Eye (tissue), 1 donor: ENCODE measurements at places on chromosomes 7 and 10.

DNA sequence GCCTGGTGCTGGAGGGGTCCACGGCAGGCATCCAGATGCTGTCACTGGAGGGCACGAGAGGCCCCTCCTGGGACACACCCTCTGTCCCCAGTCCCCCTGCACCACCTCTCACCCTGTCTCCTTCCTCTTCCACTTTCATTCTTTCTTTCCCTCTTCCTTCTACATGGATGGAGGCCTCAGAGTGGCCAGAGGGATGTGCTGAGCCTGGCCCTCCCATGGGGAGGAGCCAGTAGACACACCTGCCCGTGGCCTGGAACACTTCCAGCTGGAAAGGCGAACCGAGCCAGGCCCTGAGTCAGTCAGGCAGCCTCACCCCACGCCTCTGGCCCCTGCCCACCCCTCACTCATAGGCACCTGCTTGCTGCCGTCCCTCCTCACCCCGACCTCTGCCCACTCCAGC is 55.9 kb upstream of the MXI1 start:
- DNase-seq, result peak; percentile 81

DNA sequence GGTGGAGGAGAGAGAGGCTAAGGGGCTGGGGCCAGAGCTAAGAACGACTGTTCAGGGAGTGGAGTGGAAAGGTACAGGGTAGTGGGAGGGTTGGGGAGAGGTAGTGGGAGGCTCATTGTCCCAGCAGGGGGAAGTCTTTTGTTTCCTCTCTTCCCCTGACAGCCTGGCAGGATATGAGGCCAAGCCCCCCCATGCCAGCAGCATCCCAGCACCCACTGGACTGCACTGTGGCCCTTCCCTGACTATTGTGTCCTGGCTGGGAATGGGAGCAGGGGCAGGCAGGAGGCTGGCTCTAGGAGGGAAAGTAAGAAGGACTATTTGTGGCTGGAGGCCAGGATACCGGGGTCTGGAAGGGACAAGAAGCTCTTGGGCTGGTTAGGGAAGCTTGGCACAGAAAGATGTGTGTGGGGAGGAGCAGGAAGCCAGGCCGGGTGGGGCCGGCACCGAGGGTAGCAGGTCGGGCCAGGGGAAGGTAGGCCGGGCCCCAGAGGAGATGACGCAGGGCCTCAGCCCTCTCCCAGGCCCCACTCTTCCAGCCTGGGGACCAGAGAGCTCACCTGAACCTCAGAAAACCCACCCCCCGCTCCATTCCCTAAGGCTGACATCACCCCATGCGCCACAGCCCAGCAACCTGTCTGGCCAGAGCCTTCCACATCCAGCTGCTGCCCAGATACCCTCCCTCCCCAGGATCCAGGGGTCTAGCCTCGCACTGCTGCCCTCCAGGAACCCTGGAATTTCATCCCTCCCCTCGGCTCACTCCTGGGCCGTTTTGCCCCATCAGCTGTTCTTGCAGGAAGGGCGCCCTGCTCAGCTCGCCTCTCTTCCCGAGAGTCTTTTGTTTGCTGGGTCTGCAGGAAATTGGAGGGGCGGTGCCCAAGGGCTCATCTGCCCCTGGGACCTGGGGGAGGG is 8.8 kb upstream of the EPHB4 start:
- DNase-seq, result peak; percentile 71

DNA sequence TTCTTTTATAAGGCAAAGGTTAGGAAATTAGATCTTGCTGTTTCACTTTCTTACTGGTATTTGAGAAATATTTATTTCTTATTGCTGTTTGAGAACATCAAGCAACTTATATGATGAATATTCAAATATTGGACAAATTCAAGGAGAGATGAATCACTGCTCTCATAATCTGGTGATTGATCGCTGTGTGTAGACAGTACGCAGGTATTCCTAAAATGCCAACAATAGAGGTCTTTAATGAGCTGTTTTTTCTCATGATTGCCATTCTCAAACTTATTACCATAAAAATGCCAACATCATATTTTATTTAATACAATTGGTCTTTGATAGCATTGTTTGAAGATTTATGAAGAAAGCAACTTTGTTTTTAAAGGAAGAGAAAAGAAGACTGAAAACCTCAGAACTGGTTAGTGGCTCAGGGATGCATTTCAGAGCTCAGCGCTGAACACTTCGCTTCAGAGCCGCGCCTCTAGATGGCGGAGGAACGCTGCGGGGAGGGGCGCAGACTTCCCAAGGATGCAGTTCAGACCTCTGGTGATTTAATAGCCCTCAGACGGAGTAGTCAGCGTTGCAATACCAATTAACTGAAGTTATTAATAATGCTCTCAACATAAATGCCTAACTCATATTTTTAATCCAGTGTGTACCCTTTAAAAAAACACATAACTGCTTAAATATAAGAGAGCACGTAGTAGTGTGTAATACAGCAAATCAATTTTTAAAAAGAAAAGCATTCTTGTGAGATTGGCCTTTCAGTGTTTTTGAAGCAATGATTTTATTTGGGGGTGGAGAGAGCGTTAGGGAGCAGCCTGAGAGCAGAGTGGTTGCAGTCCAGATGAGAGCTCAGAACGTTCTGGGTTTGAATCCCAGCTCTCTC is 38.5 kb upstream of the STEAP4 start:
- peak; percentile 78 for DNase-seq

DNA sequence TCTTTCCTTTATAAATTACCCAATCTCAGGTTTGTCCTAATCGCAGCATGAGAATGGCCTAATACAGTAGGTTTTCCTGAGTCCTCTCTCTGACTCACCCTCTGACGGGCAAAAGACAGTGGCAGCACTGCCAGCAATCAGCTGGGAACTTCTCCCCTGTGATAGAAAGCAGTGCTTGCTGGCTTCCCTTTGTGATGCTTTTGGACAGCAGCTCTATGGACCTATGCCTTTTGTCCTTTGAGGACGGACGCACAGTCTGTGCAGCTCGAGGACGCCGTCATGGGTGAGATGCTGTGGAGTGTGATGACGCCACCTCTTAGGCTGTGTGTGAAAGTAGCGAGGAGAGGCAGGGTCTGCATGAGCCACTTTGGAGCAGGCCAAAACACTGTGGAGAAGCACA is 68.8 kb downstream of the KIAA1217 start:
- no peak for DNase-seq

DNA sequence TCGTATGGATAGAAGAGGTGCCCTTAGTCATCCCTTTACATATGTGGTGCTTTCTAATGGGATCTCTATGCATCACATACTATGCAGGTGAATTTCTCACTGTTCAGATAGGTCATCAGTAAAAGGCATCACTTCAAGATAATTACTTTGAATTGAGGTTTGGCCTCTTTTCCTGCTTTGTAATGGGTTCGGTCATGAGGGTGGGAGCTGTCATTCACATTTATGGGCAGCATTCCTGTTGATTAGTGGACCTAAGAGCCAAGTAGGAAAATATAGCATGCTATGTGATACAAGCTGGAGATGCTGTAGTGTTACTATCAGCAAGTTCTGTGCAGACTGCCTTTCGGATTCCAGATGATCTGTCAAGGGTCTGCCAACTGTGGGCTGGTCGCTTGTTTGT is 156.3 kb downstream of the LCOR start:
- peak; percentile 16 for DNase-seq

- DNase-seq, result no peak
Measured at GRCh38 chr7:75878312-75878768, 494 bp upstream of the RHBDD2 start.

GRCh38 chr10:87860816-87861403 is 2.4 kb downstream of the KLLN start:
- no peak for DNase-seq

DNA sequence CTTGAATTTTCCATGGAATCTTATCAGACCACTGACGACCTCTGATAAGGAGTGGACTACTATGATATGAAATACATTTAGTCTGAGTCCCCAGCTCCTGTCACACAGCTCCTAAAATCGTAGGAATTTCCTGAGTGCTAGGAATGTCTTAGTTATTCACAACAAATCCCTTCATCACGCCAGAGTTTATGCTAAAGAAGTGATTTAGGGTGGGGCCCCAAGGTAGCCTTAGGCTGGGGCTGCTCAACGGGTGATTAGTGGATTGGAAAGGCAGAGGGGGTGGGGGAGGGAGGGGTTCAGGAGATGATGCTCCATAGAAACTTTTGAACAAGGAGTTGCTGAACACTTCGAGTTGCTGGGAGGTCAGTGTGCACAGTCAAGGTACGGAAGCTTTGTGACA is 7.0 kb upstream of the TET1 start:
- no peak for DNase-seq

DNA sequence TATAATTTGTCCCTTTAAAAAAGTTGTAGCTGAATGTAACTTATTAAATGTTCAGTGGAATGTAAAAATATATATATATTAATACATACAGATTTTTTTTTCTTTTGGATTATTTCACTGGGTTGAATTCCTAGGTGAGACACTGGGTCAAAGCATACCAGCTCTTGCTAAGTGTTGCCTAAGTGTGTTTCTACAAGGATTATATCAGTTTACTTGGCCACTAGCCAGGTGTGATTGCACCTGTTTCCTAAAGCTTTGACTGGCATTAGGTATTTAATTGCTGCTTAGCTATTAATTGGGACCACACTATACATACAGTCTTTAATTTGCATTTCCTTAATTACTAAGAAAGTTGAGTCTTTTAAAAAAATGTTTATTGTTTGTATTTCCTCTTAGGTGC is 5.5 kb upstream of the ELOVL3 start:
- no peak for DNase-seq

GRCh38 chr10:103874730-103875129 is 19.4 kb upstream of the SH3PXD2A start:
- DNase-seq, result no peak

DNA sequence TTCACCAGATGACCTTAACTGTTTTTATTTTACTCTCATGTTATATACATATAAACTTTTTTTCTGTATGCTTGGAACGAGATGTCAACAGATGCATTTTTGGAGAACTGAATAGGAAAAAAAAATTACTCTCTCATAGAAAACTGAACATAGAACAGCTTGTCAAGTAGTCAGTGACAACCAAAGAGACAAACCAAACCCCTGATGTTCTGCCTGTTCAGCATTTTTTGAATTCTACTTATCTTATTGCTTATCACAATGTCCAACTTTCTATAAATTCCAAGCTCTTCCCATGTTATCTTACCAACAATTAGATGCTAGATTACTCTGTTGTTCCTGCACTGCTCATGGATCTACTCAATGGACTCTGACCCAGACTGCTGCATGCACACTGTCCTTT is 95.2 kb downstream of the VPS41 start:
- DNase-seq, result no peak

GRCh38 chr7:40811666-40812065 is 676.9 kb downstream of the SUGCT start:
- no peak for DNase-seq

DNA sequence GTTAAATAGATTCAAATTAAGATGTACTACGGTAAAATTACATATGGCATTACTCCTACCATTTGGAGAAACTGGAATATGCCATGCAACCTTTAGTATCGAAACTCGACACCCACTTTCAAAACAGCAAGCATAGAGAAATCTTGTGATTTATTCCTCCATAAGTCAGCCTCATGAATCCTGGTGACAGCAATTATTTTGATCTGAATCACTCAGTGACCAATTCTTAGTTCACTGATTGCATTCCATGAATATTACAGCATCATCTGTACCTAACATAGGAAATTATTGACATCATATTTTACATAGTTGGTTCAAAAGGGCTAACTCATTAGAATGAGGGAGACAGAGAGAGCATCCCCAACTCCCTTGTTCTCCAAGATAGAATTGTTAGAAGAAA is 89.6 kb downstream of the CACNB2 start:
- no peak for DNase-seq

- no peak for DNase-seq
Measured at GRCh38 chr10:124943301-124944092, 1.6 kb downstream of the ZRANB1 start.
